ENCODE measurements at places on chromosomes 4 and X.

- no peak for DNase-seq
These were observed 187.5 kb upstream of the ANK2 start for GRCh38 chr4:112861691-112862674.

DNA sequence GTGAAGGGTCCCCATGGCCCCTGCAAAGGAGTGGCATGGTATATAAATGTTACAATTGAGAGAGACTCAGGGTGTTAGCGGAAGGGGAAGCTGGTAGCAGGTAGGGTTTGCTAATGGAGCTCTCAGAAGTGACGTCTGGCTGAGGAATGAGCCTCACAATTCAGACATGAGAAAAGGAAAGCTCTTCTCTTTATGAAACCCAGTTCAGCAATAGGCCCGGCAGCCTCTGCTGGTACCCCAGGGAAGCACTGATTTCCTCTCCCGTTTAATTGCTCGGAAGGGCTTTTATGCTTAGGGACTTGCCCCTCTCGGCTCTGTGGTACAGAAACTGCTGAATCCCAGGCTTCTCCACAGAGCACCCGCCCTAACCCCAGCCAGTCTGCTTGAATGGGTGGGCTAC lies 19.4 kb upstream of the AFAP1 start:
- DNase-seq: no peak

DNA sequence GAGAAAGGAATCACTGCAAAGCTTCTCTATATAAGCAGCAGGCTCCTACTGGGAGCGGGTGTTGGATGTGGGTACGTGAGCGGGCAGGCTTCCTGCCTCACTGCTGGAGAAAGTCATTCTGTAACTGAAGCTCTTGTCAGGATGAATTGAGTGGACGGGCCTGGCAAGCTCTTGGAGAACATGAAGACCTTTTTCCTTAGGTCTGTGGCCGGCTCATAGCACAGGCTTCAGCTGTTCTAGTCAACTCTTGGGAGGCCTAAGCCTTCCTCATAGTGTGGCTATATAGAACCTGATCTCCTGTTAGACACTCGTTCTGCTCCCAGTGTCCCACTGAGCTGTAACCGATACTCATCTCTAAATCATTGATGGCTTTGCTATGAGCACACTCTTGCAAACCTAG lies 108.2 kb upstream of the GPC4 start:
- DNase-seq: no peak

DNA sequence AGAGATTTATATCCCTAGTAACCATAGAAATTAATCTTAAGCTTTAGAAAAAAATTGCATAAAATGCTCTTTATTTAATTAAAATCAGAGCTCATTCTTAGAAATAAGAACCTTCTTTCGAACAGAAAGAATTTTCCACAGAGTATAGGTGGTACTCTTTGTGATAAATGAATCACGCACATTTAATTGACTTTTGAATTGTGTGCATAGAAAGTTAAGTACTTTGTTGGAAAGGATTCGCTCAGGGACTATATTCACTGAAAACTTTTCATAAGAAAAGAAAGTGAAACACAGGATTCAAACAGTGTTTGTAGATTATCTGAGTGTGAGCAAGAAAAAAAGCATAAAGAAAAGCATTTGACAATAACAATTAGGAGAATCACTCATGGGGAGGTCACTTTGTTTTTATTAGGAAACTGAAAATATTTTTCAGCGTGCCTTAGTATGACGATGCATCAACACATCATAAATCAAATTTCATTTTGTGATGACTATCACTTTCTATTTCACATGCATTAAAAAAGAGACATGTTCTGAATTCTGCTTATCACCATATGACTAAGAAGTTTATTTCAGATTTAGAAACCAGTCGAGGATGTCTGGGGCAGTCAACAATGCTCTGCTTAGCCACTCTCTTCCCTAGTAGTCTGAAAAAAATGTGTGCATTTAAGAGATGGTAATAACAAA lies 49.5 kb downstream of the STX18 start:
- peak; percentile 23 for DNase-seq

DNA sequence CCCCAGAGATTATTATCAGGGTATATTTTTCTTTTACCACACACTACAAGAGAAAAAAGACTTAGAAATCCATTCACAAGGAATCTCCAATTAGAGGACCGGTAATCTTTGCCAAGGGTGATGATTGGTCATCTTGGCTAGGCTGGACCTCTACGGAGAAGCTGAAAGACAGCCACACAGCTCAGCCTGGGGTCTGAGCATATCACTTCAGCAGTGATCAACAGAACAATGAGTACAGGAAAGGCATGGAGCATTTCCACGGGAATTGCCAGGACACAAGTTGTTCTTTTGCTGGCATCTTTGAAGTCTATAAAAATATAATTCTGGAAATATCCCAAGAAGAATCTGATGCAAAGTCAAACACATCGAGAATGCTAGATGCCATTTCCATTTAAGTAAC lies 191.5 kb downstream of the TENM3 start:
- DNase-seq: no peak

GRCh38 chrX:39453889-39454621 lies 643.7 kb downstream of the BCOR start:
- DNase-seq: no peak

DNA sequence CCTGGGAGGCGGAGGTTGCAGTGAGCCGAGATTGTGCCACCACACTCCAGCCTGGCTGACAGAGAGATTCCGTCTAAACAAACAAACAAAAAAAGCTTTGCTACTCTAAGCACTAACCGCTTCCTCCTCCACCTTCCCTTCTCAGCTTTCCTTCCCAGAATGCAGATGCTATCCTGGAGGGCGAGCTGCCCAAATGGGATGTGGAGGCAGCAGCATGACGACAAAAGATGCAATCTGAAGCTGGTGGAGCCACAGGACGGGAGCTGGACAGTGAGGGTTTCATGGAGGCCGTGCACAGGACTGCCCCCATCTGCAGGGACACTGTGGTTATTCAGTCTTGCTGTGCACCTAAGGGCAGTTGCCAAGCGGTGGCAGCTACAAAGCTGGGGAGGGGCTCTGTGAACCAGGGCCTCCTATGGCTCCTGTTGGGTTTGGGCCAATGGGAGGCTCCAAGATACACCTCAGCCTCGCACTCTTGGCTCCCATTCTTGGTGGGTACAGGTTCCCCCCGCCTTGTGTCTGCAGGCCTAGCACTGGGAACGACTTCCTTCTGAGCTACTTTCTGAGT lies 47.4 kb downstream of the WDR1 start:
- no peak for DNase-seq
